Kidney (tissue), 22 donors: ENCODE measurements at places on chromosomes 6 and 20.

GRCh38 chr6:150016324-150017185 lies 8.8 kb downstream of the RAET1L start:
- DNase-seq: peak; percentile 84

- DNase-seq: no peak
Measured at GRCh38 chr6:90478278-90478677, 108.6 kb downstream of the MAP3K7 start.

DNA sequence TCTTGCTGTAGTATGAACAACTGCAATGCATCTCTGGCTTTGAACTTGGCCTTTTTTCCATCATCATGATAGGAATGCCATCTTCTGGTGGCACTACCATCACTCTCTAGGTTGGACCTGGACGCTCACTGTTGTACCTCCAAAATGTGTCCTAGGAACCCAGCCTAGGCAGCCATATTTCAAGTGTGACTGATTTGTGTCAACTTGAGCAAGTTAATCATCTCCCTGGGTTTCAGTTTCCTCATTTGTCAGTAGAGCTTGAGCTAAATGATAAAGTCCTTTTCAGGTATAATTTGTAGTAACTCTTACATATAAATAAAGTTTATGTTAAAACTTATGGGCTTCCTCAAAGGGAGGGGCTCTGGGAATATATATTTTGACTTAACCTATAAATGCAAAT lies 241.7 kb upstream of the CEP162 start:
- no peak for DNase-seq

- DNase-seq: peak; percentile 66
Measured at GRCh38 chr6:127119102-127120022, 891 bp downstream of the RSPO3 start.

- no peak for DNase-seq
Measured at GRCh38 chr6:99132026-99132635, 184.4 kb upstream of the FBXL4 start.

- no peak for DNase-seq
Measured at GRCh38 chr6:25266456-25267100, 12.6 kb upstream of the CARMIL1 start.

DNA sequence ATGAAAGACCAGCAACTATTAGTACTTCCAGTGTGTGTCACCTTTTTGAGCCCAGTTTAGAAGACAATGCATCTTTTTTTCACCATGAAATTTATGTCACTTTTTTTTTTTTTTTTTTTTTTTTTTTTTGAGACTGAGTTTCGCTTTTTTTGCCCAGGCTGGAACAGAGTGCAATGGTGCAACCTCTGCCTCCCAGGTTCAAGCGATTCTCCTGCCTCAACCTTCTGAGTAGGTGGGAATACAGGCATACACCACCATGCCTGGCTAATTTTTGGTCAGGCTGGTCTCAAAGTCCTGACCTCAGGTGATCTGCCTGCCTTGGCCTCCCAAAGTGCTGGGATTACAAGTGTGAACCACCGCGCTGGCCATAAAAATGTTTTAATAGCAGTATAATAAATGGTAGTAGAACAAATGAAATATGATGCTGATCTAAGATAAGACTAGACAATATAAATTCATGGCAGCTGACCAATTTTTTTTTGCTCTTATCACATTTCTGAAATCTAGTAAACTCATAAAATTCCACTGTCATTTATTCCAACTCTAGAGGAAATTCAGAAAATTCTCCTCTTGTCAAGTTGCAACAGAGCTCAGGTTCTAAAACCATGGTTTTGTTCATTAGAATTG lies 21.3 kb downstream of the NHSL1 start:
- no peak for DNase-seq

GRCh38 chr6:97437087-97437486 lies 154.1 kb upstream of the MMS22L start:
- peak; percentile 26 for DNase-seq

DNA sequence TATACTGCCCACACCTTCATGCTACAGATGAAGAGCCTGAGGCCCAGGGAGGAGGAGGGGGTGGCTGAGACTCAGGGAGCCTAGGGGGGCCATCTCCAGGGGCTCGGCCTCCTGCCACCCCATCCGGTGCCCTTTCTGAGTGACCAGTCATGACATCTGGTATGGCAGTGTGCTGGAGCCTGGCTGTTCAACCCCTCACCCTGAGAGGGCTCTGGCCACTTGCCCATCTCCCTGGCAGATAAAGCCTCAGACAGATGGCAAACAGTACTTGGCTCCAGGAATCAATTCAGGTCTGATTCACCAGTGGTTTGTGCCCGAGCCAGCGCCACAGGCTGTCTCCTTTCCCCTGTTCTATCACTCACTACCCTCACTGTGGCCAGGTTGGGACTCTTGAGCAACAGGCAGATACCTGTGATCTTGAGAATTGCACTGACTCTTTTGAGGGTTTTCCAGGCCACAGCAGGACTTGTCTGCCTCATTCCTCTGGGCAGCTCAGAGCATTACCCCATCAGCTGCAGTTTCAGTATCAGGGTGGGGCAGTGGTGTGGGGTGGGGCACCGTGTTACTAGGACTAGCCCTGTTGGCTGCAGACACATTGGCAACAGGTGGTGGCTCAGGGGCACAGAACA lies 22.8 kb downstream of the SRSF3 start:
- DNase-seq: no peak

DNA sequence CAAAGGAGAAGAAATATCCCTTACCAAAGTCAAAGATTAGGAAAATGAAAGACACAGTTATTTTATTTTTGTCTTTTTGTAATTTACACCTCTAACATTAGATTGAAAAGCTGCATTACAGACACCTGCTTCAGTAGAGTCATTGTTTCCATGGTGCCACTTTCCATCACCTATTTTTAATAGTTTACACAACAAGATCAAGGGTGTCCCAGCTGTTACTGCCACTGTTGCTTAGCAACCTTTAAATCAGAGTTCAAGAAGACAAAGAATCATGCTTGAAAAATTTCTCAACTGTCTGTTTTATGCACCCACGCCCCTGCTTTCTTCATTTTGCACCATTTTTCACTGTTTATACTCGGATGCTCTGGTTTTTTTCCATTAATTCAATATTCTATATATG lies 668.2 kb upstream of the GJE1 start:
- no peak for DNase-seq

- no peak for DNase-seq
Measured at GRCh38 chr20:2462484-2462883, 8.1 kb downstream of the SNRPB start.

DNA sequence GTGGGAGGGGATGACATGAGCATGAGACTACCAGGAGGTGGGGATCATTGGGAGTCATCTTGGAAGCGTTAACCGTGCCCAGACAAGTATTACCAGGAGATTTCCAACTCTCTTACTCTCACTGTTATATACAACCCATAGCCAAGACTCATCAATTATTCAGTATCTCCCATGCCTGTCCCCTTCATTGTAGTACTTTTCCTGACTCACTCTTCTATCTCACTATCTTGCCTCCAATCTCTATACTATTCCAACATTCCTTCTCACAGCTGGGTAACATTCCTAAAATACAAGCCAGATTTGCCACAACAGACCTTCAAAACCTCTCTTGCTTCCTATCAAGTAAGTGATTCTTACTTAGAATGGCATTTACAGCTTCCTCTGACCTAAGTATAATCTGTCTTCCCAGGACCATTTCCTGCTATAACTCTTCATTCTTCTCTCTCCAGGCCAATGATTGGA lies 226.3 kb upstream of the SMLR1 start:
- no peak for DNase-seq

DNA sequence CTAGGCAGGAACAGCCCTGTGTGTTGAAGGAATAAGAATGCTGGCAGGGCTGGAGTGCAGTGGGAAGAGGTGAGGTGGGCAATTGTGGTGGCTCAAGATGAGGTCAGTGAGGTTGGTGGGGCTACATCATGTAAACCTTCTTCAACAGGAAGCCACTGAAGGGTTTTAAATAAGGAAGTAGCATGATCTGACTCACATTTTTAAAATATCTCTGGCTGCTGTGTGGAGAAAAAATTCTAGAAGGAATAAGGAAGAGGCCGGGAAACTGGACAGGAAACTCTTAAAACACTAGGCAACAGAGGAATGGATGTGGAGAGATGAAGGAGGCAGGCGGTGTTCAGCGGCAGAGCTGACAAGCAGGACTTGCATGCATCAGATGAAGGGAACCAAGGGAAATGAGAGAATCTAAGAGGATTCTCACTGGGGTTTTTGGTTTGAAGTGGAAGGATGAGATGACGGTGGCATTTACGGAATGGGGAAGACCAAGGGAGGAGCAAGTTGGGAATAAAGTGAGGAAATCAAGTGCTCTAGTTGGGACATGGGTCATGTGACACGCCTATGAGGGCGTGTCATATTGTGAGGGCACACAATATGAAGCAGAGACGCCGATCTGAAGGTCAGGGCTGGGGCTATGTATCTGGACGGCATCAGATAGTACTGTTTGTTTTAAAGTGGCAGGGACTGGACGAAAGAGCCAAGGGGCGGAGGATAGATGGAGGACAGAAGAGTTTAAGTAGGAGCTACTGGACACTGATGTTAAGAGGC lies 18.2 kb downstream of the TMEM242 start:
- DNase-seq: no peak

- no peak for DNase-seq
Measured at GRCh38 chr6:30657454-30657853, 10.5 kb downstream of the C6orf136 start.

- no peak for DNase-seq
Measured at GRCh38 chr6:142816031-142816430, 128.9 kb downstream of the HIVEP2 start.

DNA sequence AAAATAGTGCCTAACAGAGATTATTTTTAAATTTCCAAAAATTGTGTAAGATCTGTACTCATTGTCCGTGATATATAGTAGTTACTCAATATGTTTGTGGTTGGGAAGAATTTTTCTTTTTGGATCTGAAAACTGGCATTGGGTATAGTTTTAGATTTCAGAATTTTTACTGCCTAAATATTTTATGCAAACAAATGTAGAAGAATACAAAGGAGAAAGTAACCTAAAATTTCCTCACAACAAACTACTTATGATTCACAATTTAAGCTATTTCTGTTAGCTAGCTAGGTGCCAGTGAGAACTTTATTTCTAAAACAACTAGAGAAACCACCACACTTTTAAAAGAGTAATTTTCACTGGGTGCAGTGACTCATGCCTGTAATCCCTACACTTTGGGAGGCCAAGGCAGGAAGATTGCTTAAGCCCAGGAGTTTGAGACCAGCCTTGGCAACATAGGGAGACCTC lies 38.8 kb downstream of the SESN1 start:
- DNase-seq: no peak

DNA sequence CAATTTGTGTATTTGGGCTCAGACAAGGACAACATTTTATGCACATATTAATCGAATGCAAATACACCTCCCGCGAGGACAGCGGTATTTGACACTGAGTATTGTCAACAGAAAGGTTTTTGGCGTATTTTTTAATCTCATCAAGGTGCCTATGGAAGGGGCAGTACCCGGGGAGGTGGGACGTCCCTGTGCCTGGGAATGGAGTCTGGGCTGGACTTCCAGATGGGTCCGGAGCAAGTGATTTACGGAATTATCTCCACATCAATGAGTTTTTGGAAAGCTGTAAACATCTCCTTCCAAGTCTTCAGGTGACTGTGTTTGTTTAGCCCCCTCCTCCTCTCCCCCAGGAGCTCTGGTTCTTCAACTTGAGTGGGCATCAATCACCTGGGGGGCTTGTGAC lies 39.8 kb downstream of the PRR18 start:
- DNase-seq: no peak

- no peak for DNase-seq
Measured at GRCh38 chr6:122651604-122652003, 41.4 kb downstream of the PKIB start.

DNA sequence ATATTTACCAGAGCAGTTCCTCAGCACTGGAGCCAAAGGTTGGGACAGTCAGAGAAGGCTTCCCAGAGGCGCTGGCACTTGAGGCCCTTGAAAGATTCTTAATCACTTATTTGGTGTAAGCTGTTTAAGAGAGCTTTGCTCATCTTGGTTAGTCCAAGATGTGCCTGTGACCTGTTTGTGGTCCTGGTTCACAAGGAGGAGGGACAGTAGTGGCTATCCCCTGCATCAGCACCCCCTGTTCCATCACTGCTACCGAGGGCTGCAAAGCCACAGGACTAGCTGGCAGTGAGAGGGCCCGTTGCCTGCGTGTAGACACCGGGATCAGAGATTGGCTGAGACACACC lies 35.7 kb downstream of the VEGFA start:
- DNase-seq: no peak

GRCh38 chr6:29750709-29751108 lies 27.5 kb downstream of the HLA-F start:
- DNase-seq: no peak

GRCh38 chr6:132683543-132683942 lies 24.6 kb upstream of the TAAR1 start:
- DNase-seq: no peak

DNA sequence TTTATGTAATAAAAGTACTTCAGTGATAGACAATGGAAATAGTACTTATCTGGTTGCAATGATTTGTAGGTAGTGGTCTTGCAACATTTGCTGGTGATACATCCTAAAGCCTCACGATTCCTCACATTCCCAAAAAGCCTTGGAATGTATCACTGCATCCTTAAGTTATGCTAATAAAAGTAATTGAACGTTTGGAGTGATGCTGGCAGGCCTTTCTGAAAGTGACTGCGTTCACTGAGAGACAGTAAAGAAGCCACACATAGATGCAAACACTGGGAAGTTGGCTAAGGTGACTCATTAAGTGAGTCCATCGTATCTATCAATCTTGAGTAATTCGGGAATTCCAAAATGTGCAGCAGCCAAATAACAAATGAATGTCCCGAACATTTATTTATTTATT lies 444.1 kb upstream of the SOX4 start:
- no peak for DNase-seq

DNA sequence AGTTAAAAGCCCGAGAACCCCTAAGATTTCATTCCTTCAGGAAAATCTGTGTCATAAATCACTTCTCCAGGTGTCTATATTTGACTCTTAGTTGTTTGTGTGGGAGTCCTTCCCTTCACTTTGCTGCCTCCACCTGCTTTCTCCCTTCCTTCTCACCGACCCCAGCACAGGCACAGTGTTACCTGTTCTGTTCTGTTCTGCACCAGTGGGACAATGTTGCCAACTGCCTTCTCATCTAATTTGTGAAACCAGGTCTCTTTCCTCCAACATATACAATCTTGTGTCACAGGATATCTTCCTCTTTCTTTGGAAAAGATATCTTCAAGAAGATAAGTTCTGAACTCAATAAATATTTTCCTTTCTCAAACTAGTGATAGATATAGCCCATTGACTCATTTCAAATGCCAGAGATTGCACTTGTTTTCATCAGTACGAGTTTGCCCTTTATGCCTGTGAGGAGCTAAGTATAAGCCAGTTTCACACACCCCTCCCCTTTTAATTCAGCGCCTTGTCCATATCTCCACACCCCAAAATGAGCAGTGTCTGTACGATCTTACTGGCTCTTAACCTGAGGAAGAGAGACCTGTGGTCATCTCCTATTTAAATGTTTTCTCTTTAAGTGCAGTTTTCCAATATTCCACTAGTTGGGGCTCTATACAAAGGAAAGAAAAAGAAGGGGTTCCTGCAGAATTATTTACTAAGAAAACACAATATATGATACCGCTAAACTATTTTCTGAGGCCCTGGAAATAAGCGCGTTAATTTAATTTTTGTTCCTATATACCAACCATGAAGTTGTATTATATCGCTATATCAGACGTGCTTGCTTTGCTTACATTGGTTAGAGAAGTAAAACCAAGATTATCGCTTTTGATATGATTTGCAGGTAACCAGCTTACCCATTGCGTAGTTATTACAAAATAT lies 81.6 kb upstream of the PREP start:
- DNase-seq: no peak
